ENCODE measurements at places on chromosomes 11 and 22.

GRCh38 chr11:15565880-15566279, 451.2 kb downstream of the INSC start:
- DNase-seq = no peak

DNA sequence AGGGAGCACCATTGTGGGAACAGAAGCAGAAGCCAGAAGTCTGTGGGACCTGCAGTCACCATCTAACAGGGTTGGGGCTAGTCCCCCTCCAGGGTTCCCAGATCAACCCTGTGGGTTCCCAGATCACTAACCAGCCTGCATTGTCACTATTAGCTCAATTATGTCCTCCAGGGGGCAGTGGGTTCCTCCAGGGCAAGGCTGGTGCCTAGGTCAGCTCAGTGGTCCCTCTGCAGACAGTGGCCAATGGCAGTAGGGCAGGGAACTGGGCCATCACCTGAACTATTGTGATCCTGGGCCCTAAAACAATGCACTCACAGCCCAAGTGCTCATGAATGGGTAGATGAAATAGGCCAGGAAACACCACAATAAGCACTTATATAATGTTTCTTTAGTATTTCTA, 18.8 kb upstream of the PRSS23 start:
- DNase-seq = peak; percentile 21

DNA sequence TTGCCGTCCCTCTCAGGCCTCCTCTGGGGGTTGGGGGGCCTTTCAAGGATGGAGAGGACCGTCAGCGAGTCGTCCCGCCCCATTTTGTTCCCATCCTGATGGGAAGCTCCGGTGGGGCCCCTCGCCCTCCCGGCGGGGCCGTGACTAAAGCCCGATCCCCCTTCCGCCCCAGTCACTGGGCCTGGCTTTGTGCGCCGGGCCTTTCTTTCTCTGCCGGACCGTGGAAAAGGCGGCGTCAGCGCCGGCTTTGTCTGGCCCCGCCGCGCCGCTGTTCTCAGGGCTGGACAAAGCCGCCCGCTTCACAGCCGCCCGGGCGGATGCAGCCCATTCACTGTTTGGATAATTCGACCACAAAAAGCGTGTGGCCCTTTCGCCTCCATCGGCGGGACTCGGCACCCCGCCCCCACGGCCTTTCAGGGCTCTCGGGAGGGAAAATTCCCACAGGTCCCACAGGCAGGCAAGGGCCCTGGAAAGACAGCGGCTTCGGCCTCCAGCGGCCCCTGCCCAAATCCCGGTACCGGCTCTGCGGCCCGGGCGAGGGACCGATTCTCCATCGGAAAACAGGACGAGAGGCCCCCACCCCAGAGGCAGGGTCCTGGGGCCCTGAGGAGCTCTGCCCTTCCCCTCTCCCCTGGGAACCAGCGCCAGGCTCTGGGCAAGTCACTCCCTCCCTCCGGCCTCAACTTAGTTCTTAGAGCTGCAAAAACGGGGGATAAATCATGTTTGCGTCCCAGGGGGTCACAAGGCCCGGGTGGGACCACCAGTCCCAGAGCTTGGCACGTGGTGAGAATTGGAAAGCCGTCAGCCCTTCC, 87.2 kb downstream of the WNT7B start:
- DNase-seq = no peak

DNA sequence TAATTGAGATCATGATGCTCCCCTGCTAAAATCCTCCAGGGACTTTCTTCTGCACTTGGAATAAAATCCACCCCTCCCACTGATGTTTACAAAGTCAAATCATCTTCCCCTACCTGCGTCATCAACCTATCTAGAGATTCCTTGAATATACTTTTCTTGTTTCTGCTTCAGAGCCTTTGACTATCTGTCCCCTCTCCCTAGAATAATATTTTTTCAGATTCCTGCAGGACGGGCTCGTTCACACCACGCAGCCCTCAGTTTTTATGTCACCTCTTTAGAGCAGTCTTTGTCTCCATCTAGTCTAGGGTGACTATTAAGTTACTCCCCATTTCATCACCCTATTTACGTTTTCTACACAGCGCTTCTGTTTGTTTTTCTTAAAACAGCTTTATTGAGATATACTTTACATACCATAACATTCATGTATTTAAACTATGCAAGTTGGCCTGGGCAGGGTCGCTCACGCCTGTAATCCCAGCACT, 94.8 kb upstream of the SESN3 start:
- no peak for DNase-seq

DNA sequence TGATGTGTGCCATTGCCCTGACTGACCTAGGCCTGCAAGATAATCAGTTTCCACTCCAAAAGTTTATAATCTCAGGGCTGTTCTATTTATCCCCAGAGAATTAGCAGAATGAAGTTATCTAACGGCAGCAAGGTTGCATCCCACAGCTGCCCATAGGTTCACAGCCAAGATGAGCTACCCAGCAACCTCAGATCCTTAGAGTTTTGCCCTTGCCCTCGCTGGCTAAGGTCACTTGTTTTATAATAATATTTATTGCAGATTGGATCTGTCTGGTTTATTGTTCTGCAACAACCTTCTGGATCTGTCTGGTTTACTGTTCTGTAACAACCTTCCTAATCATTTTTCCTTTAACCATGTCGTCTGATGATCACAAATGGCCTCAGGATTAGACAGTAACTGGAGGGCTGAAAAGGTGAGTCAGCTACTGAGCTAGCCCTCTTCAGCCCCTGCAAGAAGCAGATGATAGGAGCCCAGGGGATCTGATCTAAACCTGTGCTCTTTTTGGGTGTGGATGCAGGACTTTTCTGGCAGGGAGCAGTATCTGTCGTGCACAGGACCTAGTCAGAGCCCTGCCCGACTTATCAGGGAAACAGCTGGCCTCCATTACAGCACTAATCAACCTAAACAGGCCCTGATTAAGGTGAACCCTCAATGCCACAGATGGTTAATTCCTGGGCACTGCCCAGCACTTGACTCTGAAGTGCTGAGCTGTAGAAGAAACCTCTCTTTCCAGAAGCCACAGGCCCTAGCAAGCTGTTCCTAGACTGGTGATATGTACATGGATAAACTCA, 642.9 kb upstream of the KIRREL3 start:
- no peak for DNase-seq

GRCh38 chr11:73914284-73914683, 36.5 kb upstream of the DNAJB13 start:
- no peak for DNase-seq

DNA sequence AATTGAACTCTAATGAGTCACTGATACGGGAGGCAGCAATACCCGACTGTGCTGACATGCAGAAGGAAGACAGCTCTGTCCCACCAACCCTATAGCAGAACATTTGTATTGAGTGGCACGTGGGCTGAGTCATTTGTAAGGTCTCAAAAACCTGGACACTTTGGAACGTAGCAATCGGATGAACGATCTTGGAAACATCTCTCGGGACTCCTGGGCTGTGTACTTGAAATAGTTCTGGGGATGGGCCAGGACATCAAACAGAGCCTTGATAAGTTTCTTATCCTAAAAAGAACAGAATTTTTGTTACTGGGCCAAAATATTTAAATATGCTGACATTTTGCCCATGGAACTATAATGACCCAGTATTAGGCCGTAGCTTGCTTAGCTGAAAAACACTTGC, 17.1 kb upstream of the NRIP3 start:
- DNase-seq = no peak

- DNase-seq = no peak
Measured at GRCh38 chr11:19073454-19074415, 13.2 kb upstream of the MRGPRX2 start.

DNA sequence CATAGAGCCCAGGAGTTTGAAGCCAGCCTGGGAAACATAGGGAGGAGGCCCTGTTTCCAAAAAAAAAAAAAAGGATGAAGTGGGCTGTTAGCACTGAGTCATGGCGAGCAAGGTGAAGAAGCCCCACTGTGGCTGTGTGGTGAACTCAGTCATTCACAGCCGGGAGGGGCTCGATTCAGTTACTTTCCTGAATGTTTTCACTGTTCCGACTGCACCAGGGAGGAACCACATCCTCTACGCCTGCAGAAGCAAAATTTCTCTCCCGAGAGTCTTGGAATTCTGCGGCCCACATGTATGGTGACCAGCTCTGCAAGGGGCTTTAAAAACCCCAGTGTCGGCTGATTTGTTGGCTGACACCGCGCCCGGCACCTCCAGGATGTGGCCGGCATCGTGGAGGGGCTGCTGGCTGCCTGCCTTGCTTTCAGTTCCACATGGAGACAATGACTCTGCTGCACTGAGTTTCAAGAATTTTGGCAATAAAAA, 27.8 kb upstream of the GRAMD4 start:
- peak; percentile 98 for DNase-seq

DNA sequence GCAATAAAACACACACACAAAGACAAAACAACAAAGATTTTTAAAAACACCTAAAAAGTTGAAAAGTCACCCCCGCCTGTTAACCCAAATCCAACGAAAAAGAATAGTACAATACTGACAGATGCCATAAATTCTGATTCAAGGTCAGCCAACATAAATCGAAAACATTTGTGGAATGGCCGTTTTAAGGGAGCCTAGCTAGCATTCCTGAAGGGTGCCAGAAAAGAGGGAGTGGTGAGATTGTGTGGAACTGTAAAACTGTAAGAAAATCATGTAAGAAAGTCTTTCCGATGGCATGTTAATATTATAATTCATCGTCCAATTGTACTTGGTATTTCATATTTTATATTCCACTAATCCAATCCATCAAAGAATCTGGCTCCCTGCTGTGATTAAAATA, 75.1 kb downstream of the RAB38 start:
- DNase-seq = no peak
